ENCODE measurements at places on chromosomes 2 and 18.

DNA sequence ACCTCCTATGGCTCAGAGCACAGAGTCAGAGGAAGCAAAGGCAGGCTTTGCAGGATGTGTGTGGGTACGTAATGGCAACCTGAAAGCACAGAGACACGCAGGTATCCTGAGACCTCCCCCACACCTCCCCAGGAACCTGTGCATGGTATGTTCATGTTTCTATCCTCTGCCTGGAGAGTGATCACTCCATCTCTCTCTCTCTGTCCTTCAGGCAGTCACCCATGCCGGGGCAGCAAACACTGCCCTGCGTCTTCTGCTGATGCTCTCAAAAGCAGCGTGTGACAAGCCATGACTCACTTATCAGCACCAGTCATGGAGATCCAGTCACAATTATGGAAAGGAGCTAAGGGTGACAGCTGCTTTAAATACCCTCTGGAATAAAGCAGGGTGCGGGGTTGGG, 52.7 kb downstream of the PDCL3 start:
- no peak for DNase-seq

DNA sequence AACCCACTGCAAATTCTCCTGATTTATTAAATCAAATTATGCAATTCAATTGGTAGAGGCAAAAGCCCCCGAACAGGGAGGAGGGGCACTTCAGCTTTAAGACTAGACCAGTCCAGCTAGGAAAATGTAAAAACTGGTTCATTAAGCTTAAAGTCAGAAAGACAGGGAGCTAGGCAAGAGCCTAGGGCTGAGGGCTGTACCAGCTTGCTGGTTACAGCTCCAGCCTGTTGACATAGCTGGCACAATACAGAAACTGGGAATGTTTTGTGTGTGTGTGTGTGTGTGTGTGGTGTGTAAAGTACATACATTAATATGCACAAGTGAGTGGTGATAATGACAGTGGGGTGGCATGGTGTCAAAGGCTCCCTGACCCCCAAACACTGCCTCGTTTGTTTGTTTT, 307.0 kb upstream of the CELF4 start:
- DNase-seq, result no peak

DNA sequence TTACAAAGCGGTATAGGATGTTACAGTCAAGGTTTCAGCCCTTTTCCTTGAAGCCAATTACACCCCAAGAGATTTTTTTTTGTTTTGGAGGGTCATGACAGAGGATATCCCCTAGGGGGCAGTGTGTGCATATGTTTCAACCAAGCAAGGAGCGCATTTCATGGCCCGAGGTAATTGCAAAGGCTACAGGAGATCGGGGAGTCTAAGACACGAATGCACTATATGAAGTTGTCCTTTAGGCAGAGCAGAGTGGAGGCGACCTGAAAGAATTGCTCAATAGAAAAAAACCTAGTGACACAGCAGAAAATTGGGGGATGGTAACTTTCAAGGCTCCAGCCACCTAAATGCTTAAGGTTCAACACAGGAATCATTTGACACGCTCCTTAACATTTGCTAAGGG, 219.8 kb upstream of the PARD3B start:
- peak; percentile 84 for DNase-seq

DNA sequence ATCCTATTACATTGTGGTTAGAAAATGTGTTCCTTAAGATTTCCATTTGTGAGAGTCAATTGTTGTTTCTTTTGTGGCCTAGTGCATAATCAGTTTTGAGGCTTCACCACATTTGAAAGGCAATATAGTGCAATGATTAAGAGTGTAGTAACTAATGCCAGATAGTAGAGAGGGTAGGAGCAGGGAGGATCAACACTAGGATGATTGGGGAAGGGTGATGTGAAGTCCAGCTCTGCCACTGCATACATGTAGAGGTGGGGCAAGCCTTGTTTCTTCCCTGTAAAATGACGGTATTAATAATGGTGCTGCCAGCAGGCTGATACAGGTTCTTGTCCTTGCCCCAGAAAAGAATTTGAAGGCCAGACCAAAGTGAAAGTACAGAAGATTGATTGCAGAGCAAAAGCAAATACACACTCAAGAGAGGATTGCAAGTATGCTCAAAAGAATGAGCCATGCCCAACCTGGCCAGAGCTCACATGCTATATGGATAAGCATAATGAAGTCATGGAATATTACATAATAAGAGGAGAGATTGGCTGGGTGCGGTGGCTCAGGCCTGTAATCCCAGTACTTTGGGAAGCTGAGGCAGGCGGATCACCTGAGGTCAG, 8.0 kb downstream of the SP100 start:
- no peak for DNase-seq

DNA sequence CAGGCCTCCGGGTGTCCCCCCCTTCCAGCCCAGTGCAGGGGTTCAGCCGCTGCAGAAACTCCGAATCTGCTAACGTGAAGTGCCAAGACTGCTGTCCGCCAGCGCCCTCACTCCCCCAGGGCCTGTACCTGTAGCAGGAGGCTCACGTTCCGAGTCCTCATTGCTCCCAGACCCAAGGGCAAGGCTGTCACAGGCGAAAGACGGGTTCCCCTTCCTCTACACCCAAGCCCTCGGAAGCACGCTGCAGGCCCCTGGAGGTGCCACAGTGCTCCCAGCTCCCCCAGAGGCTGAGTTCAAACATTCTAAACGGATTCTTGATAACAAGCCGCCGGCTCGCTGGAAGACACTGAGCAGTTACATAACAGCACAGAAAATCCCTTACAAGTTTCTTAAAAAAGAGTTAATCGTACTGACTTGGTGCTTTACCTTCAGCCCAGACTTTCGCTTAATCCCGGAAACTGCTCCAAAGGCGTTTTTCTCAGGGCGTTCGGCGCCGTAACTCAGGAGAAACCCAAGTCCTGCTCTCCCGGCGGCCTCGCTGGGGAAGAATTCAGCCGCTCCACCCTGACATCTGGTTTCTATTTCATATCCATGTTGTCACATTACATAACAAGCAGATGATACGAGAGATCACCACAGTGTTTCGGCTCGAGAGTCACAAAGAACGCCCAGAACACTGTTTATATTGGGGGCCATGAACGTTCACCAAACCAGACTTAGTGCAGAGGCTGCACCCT, 92.0 kb downstream of the HDAC4 start:
- DNase-seq, result no peak

DNA sequence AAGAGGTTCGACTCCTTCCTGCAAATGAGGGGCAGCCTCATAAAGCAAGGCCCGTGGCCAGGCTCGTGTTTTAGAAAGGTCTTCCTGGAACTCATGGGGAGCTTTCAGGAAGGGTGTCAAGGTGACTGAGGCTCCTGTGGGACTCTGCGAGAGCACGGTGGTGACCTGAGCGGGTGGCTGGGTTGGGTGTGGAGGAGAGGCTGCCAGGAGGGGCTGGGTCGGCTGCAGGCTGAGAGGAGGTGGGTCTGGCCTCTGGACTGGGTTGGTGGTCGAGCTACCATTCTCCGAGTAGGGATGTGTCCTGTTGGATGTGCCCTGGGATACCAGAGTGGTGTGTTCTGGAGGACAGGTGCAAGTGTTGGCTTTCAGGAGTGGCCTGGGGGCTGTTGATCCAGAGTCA, 86.4 kb downstream of the DGKD start:
- DNase-seq, result no peak

DNA sequence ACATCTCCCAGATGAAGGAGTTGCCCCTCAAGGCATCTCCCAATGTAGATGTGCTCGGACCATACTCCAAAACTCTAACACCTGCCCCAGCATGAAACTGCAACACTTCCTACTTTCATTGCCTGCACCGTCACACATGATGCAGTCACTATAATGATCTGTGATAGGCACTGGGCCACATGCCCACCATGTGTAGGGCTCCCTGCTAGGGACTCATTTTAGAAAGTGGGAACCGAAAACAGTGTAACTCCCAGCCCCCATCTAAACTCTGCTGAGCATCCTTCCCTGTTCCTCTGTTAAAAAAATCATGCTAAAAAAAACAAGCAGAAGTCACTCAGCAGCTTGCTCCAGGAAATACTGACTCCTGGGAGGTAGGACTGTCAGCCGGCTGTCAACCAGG, 496.1 kb upstream of the RAB6C start:
- DNase-seq, result no peak

DNA sequence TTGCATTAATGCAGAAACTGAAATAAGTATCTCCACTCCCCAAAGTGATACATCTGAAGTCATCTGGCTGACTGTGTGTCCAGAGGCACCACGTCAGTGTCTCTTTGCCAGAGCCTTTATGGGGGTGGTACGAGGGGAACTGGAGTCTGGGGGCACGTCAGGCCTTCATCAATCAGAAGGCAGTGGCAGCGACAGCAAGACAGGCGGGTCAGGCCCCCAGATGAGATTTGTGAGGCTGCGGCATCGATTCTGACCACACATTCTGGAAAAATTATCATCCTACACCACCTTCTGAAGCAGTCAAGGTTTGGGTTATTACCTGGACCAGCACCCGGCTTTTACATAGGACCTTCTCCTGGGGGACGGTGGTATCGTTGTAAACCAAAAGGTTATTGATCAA, 223.6 kb downstream of the GBX2 start:
- no peak for DNase-seq

DNA sequence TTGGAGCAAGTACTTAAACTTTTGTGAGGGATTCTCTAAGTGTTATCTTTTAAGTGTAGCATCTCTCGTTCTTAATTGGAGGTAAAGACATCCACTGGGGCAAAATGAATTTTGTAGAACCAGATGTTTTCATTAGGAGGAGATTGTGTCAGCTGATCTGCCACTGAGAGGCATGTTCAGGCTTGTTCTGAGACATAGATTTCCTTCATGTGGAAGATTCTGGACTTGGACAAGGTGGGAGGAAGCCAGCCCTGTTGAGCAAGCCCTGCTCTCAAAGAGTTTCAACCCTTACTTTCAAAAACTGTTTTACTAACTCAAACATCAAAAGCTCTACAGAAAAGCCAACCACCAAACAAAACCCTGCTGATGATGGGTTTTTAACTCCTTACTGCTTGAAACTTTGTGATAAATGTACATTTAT, 6.5 kb downstream of the MAP4K4 start:
- no peak for DNase-seq

DNA sequence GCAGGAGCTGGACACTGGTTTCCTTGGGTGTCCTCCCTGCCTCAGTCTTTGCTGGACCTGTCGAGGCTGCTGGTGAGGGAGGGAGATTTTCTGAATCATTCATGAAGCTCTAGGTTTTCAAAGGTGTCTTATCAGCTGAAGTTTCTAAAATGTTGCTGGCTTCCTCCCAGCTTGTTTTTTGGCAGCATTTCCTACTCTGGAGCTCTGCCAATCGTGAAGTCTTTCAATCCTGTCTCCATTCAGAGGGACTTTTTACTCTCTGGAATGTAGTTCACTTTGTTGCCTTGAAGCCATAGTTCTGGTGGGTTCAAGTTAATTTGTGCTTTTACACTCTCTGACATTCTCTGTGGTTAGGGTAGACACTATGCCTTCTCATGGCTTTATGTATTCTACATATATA, 23.9 kb downstream of the SNTG2 start:
- no peak for DNase-seq

DNA sequence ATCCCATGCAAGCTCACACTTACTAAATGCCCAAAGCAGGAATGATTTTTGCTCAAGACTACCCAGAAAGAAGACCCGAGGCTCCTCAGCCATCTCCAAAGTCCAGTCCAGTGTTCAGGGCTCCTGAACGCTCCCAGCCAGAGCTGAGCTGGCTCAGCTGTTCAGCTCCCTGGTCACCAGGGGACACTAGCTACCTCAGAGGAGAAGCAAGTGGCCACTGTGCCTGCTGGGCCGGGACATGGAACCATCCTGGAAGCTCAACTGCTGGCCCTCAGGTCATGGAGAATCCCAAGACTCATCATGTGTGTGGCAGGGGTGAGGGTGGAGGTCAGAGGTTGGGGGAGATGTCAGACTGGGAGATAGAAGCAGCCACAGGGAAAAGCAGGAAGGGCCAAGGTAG, 89.0 kb downstream of the GALNT14 start:
- no peak for DNase-seq

- no peak for DNase-seq
Measured at GRCh38 chr18:62187543-62188510, 772 bp downstream of the RELCH start.

GRCh38 chr2:3146772-3147650, 230.6 kb downstream of the EIPR1 start:
- no peak for DNase-seq

All from NT2/D1 (cell line).